SK-N-MC (cell line): ENCODE measurements at places on chromosomes 3 and 15.

DNA sequence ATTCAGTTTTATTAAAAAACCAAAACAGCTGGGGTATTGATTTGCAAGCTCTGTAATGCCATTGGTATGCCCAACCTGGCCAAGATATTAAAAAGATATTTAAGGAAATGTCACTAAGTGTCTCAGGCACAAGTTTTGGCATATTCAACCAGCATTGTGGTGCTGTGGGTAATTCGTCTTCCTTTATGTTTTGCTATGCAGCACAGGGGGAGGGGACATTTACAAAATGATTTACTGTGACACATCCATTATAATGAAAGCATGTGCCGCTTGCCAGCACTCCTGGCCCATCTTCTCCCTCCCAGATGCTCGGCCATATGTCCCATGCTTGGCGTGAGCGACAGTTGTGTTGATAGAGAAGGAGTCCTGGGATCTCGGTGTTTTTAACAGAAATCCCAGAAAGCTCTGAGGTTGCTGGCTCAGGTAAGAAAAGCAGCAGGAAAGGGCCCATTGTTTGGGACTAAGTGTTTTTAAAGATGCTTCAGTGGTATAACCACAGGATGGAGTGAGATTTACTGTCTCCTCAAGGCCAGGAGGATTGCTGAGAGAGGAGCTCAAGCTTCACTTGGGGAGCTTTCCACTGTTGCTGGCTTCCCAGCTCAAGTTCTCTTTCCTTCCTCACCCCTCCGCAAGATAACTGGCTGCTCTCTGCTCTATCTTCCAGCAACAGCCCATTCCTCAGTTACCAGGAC lies 158.2 kb upstream of the TSC22D2 start:
- no peak for DNase-seq

DNA sequence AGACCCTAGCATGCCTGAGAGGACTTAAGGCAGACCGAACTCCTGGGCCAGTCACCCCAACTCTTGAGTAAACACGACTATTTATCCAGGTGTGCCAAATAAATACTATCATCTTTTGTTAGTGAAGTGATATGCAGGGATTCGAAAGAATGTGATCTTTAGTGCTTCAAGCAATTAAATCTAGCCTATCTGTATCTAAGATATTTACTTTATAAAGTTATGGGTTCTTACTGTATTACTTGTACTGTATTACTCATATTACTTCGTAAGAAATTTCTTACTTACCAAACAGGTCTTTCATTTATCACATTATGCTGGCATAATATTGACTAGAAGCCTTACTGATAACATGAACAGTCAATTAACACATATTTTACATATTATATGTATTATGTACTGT lies 211.6 kb upstream of the NECTIN3 start:
- DNase-seq = no peak

- DNase-seq = no peak
These were observed 424.3 kb upstream of the CBLB start for GRCh38 chr3:106293161-106293560.

- DNase-seq = no peak
These were observed 223.1 kb upstream of the CNTN6 start for GRCh38 chr3:869734-870133.

- DNase-seq = no peak
These were observed 133.3 kb downstream of the TBC1D2B start for GRCh38 chr15:77944002-77944867.

DNA sequence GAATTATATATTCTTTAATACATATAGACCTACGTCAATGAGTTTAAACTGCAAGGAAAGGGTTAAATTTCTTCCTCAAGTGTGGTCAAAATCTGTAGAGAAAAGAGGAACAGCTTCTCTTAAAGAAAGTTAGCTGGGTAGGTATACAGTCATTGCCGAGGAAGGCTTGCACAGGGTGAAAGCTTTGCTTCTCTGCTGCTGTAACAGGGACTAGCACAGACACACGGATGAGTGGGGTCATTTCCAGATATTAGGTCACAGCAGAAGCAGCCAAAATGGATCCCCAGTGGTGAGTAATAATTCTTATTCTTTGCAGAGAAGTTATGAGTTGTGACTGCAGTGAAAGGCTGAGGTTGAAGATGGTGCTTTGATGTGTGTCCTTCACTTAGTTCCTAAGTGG lies at the start of gene CD86:
Gene CD86, plus strand, starts transcription at position 148 of the 400 bp plus-strand sequence. Its CDS starts 128 bp downstream, at position 276.
- DNase-seq = no peak

DNA sequence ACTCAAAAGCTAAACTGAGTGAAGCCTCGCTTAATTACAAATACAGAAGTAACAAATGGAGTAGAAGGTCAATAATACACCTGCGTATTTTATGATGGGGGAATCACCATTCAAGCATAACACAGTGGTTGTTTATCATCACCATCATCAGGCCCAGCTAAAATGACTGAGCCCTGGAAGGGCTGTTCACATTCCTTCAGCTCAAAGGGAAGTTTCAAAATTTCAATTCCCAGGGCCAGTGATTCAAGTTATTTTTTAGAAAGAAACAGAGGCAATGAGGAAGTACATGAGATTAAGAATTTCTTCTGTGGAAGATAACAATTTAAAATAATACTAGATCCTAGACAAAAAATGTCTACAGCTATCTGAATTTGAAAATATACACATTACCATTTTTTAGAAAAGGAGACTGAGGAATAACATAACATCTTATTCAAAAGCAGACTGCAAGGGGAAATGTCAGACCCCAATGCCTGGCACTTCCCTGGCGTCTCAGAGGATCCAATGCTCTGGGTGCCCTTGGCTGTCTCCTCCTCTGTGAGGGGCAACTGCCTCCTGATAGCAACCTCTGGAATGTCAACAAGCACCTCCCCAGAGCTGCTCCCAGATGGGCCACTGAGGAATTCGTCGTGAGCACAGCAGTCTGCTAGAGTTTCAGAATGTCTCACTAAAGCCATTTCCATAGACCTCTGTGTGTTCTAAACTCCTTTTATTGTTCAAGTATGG lies 22.8 kb downstream of the EHD4 start:
- DNase-seq = no peak

GRCh38 chr3:66889750-66890494 lies 108.2 kb upstream of the KBTBD8 start:
- DNase-seq = no peak

DNA sequence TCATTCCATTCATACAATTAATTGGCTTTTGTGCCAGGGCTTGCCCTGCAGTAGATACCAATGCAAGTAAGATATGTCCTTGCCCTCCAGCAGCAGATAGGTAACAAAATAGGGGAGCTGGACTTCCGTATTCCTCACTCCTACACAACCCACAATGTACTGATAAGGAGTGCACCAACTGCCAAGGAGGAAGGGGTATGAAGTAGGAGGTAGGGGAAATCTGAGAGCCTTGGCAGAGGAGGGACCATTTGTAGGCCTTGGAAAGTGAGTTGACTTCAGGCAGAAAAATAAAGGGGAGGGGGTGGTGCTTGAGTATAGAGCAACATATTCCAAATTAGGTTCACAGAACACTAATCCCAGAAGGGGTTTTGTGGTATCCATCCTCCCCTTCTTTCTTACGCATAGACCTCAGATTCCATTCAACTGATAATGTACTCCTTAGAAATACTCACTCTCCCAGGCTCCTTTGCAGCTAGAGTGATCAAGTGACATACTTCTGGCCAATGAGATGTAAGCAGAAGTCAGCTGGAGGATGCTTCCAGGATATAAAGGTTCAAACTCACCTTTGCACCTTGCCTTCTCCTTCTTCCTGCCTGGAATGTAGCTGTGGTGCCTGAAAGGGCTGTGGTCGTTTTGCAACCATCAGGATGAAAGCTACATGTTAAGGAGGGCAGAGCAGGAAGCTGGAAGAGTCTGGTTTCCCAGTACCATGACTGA lies 127.1 kb upstream of the SMAD3 start:
- no peak for DNase-seq

DNA sequence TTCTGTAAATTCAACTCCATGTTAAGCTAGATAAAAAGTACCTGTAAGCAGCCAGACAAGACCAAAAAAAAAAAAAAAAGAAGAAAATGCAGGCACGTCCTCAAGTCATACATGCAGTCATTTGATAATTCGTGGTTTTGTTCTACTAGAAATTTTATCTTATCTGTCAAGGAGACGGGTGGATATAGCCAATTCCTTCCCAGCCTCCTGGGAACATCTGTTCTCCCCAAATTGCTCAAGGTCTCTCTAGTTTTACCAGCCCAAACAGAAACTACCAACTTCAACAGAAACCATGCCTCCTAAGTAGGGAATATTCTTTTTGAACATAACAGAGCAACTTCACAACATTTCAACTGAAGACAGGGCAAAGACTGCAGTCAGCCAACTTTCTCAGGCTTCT lies 19.5 kb downstream of the RYK start:
- DNase-seq = no peak

DNA sequence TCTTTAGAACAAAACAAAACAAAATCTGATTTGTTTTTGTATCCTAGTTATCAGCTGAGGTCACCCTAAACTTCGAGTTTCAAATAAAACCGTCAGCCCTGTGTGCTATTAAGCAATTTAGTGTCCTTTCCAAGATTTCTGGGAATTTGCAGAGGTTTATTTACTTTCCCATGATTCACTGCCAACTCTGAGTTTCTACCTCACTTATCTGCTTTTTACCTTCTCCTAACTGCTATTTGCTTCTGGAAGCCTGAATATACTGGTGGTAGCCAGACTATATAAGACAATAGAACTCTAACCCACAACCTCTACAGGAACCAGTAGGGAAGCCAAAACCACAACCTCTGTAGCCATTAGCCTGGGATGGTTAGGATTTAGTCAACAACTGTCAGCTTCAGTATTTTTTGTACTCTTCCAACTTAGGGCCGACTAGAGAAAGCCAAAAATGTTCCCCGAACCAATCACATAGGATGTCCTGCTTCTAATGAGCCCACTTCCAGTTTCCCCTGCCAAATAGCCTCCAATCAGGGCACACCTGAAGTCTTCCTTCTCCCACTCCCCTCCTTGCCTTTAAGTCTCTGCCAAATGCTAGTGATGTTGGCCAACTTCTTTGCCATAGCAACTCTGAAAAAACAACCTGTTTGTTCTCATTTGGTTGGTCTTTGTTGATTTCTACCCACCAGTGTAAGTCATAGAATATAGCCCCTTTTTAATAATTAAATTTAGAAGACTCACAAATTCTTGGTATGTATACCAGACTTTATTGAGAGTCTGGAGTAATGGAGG lies 273.1 kb downstream of the ULK4 start:
- no peak for DNase-seq

GRCh38 chr3:124360563-124360962 lies 368.6 kb upstream of the ROPN1 start:
- DNase-seq = no peak

GRCh38 chr3:52533623-52534280 lies at the start of gene NT5DC2:
Gene NT5DC2, minus strand, starts transcription at chr3:52533857. Its CDS starts 120 bp downstream, at chr3:52533737.
- DNase-seq = no peak

DNA sequence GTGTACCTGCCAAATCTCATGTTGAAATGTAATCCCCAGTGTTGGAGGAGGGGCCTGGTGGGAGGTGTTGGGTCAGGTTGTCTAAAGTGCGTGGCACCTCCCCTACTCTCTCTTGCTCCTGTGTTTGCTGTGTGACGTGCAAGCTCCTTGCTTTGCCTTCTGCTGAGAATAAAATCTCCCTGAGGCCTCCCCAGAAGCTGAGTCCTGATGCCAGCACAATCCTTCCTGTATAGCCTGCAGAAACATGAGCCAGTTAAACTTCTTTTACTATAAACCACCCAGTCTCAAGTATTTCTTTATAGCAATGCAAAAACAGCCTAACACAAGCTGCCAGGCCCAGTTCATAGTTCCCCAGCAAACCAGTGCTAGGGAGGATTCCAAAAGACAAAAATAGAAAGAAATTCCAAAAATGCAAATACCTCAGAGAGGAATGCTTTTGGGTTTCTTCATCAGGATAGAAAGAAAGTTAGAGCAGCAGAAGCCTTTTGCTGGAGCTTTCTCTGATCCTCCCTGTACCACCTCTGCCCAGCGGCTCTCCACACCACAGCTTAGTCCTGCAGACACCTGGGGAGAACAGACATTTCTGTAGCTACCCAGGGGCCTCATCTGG lies 25.9 kb upstream of the CDV3 start:
- DNase-seq = no peak

DNA sequence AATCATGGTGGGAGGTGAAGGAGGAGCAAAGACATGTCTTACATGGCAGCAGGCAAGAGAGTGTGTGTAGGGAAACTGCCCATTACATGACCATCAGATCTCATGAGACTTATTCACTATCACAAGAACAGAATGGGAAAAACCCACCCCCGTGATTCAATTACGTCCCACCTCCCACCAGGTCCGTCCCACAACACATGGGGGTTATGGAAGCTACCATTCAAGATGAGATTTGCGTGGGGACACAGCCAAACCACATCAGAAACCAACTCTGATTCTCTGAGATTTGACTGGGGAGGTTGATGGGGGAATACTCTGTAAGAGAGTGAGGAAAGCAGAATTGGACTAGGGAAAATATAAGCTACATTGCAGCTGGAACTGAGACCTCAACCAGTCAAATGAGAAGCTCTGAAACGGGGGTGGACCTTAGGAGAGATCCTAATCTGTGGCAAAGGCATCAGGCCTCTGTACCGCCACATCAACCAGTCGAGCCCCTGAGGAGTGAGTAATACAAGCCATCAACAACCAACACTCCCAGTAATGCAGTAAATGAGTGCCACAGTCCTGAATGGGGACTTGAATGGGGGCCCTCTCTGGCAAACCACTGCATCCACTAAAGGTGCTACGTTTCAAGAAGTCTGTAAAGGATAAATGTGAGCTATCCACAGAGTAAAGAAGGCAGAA lies 207.9 kb upstream of the GADL1 start:
- no peak for DNase-seq

GRCh38 chr3:54008099-54008498 lies 114.3 kb upstream of the CACNA2D3 start:
- DNase-seq = no peak

- no peak for DNase-seq
These were observed 203.5 kb upstream of the TBC1D5 start for GRCh38 chr3:17945799-17946399.

- no peak for DNase-seq
These were observed 7.7 kb downstream of the GALNT15 start for GRCh38 chr3:16182183-16182582.

- no peak for DNase-seq
These were observed 49.2 kb upstream of the MAP3K13 start for GRCh38 chr3:185313693-185314246.

DNA sequence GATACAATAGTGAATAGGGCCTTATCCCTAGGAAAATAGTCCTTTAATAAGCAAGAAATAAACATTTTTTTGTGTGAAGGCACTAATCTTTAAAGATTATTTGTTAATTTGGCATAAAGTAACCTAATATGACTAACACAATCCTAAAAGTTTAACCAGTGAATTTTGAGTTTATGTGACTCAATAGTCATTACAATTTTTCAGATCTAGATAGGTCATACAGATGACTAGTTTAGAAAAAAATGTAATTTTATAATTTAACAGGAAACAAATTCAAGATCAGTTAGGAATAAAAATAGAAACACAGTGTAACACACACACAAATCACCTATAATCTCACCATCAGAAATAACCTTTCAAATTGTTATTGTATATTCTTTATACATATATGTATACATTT lies 620.7 kb upstream of the ALCAM start:
- no peak for DNase-seq

- no peak for DNase-seq
These were observed 15.5 kb upstream of the ONECUT1 start for GRCh38 chr15:52805351-52806283.

GRCh38 chr3:177050501-177051237 lies 146.6 kb downstream of the TBL1XR1 start:
- no peak for DNase-seq
